ENCODE measurements at places on chromosomes 11 and 22.

GRCh38 chr22:20113551-20114310, 2.2 kb upstream of the RANBP1 start:
- DNase-seq = no peak

DNA sequence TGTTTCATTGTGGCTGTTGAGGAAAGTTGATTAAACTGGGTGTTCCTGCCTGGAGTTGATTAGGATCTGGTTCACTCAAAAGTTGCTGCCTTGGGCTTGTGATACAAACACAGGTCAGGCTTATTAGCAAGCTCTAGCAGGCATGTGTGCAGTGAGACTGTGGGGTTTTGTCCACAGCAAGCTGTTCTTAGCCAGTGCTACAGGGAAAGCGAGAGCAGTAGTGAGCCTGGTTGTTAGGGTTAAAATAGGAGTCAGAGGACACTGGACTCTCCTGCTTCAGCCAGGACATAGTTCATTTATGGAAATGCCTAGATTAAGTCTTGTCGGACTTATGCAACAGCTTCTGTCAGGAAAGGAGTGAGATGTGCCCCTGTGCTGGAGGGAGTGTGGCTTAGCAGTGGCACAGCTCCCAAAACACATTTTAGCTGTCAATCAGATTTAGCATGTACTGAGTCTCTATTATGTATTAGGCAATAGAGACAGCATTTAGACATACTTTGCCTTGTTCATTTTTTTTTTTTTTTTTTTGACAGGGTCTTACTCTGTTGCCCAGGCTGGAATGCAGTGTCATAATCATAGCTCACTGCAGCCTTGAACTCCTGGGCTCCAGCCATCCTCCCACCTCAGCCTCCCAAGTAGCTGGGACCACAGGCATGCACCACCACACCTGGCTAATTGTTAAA, 8.7 kb downstream of the SNRPD3 start:
- no peak for DNase-seq

DNA sequence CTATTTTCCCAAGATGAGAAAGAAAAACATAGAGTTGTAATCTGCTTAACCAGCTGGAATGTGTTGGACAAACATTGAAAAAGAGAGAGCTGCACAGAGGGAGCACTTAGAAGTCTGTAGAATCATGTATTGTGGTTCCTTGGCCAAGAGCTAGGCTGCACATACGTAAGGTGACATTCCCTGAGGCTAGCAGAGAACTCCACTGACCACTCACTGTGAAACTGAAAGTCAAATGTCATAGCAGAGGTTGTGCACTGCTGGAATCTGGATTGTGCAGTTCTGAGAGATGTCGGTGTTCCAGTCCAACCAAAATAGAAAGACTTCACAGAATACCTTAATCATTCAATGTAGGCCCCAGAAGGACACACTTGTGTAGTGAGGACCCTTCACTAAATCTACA, 772.8 kb upstream of the RAG2 start:
- DNase-seq = no peak

- no peak for DNase-seq
Measured at GRCh38 chr11:48036011-48036410, 55.7 kb downstream of the PTPRJ start.

GRCh38 chr11:47071791-47072261, 104.9 kb downstream of the ARFGAP2 start:
- no peak for DNase-seq

- no peak for DNase-seq
Measured at GRCh38 chr22:22893077-22893805, 5.6 kb downstream of the IGLL5 start.

- no peak for DNase-seq
Measured at GRCh38 chr11:35216962-35217678, 78.1 kb downstream of the CD44 start.

GRCh38 chr11:68441466-68442230, 18.9 kb upstream of the PPP6R3 start:
- no peak for DNase-seq

DNA sequence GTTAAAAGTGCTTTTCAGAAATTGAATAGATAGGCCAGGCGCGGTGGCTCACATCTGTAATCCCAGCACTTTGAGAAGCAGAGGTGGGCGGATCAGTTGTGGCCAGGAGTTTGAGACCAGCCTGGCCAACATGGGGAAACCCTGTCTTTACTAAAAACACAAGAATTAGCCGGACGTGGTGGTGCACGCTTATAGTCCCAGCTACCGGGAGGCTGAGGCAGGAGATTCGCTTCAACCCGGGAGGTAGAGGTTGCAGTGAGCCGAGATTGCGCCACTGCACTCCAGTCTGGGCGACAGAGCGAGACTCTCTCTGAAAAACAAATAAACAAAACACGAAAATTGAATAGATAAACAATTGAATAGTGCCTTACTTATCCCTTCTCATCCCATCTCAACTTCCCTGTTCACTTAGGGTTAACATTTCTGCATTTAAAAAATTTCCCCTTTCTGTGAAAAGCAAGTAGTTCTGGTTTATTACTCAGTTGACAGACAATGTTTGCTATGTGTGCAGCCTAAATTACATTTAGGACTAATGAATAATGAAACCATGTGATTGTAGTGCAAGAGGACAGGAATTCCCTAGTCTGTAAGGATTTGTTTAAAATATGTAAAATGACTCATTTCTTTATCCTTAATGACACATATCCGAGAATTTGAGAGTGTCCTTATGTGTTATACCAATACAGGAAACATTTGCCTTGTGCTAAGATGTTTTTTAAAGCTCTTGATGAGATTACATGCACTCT, 6.0 kb downstream of the RNF169 start:
- no peak for DNase-seq

- DNase-seq = no peak
Measured at GRCh38 chr22:37233751-37234631, 10.1 kb downstream of the RAC2 start.

GRCh38 chr11:82810326-82810725, 76.7 kb upstream of the FAM181B start:
- no peak for DNase-seq

GRCh38 chr11:95193541-95193940, 37.5 kb downstream of the SESN3 start:
- no peak for DNase-seq

- DNase-seq = no peak
Measured at GRCh38 chr11:57203882-57204480, 22.2 kb downstream of the LRRC55 start.

- no peak for DNase-seq
Measured at GRCh38 chr11:120117991-120118390, 19.9 kb downstream of the TRIM29 start.

DNA sequence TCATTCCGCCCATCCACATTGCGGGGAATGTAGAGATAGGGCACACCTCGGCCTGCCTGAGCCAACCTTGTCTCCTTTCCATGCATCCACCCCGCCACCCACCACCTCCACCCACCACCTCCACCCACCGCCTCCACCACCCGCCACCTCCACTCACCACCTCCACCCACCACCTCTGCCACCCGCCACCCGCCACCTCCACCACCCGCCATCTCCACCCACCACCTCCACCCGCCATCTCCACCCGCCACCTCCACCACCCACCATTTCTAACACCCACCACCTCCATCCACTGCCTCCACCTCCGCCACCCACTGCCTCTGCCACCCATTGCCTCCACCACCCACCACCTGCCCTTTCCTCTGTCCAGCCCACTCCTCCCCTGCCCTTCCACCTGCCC, 78.4 kb downstream of the IGLL1 start:
- DNase-seq = no peak

- DNase-seq = no peak
Measured at GRCh38 chr11:1027483-1028290, 8.8 kb downstream of the MUC6 start.

DNA sequence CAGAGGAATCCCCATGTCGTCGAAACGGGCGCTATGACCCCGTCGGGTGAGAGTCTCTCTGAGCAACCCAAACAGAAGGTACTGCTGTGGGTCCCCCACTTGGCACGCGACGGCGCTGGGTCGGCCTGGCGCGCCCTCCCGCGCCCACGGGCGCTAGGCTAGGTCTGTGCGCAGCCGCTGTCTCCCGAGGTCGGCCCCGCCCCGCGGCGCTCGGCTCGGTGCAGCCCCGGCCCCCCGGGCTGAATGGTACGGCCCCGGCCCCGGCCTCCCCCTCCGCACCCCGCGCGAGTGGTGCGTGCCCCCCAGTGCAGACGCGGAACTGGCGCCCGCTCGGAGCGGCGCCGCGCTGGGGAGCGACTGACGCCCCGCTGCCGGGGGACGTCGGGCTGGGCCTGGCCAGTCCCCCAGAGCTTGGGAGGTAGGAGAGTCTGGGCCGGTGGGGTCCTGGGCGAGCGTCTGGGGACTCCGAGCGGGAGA, at the start of gene MADD:
Gene MADD, plus strand, starts transcription at position 305 of the 477 bp plus-strand sequence.
- DNase-seq = peak; percentile 90

DNA sequence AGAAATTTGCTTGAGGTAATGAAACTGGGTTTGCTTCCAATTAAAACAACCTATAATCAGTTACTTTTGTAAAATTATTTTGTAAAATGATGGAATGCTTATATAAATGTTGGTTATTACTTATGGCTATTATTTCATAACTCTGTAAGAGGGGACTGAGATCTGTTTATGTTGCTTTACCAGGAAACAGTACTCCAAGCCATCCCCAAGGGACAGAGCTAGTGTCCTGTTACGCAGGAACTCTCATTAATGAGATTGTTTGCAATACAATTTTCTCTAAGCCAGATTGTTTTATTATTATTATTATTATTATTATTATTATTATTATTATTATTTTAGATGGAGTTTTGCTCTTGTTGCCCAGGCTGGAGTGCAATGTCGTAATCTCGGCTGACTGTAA, 2.3 kb upstream of the NOX4 start:
- DNase-seq = no peak

GRCh38 chr11:69797156-69797555, 22.0 kb upstream of the FGF4 start:
- no peak for DNase-seq

- no peak for DNase-seq
Measured at GRCh38 chr11:78768345-78768744, 193.7 kb upstream of the NARS2 start.

DNA sequence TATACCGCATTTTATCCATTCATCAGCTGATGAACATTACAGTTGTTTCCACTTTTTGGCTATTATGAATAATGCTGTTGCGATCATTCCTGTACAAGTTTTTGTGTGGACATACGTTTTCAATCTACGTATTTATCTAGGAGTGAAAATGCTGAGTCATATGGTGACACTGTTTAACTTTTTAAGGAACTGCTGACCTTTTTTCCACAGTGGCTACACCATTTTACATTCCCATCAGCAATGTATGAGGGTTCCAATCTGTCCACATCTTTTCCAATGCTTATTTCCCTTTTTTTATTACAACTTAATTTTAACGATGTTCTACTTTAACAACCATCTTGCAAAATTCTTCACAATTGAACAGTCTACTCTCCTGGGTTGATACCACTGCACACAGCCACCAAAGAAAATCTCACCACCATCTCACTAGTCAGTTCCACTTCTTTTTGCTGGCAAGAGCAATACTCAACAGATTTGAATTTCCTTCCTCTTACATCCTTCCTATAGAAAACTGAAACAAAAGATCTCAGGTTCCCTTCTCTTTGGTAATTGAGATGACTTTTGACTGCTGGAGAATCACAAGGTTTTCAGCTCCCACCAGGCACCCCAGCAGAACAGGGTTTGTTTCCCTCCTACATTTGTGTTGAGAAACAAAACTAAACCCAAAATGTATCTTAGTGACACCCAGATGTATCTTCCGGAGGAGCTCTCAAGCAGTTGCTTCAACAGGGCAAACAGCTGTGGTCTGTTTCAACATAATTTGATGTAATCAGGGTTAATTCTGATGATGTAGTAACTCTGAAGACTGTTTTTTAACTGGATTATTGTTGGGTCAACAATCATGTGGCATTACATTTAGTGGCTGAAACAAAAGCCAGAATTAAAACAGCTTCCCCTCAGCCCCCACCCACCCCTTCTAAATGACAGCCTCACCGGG, 7.0 kb upstream of the GAB2 start:
- DNase-seq = no peak

GRCh38 chr11:96221244-96222070, 121.5 kb downstream of the MAML2 start:
- no peak for DNase-seq

DNA sequence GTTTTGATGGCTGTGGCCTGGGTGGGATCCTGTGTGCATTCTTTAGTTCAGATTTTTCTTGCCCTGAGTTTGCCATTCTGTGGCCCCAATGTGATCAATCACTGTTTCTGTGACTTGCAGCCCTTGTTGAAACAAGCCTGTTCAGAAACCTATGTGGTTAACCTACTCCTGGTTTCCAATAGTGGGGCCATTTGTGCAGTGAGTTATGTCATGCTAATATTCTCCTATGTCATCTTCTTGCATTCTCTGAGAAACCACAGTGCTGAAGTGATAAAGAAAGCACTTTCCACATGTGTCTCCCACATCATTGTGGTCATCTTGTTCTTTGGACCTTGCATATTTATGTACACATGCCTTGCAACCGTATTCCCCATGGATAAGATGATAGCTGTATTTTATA, 620 bp downstream of the OR4C16 start:
- DNase-seq = no peak

GRCh38 chr11:124041254-124041653, at the start of gene OR10G7:
TSS of gene OR10G7 (minus strand) at chr11:124041325. CDS start at chr11:124039001, 2,324 bp downstream.
- DNase-seq = no peak

DNA sequence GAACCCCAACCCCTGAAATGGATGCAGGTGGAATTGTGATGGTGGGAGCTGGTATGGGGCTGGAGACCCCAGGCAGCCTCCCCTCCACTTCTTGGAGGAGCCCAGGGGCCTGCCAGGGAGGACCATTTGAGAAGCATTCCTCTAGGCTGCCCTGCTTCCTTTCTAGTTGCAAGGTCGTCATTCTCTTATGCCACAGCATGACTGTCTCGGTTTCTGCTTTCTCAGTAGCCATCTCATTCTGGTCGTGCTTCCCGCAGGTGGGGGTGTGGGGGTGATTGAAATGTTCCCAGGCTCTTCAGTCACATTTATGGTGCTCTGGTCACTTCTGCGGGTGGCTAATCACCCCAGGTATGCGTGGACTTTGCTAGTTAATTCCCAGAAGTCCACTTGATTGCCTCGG, 223.7 kb upstream of the TBCEL start:
- no peak for DNase-seq

DNA sequence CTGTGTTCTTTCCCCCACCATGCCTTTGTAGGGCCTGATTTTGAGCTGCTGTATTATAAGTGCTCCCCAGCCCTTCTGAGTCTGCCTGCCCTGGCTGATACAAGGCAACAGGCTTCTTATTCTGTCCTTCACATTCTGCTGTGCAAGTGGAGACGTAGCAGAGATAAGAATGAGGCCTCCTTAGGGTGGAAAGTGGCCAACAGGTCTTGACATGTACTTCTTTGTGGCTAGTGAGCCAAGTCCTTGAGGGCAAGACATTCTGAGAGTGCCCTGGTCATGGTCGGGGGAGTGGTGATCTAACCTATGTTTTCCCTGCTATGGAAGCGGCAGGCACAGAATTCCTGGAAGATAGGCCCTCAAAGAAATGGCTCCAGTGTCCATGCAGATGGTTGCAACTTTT, 235.7 kb upstream of the CADM1 start:
- DNase-seq = no peak

- DNase-seq = no peak
Measured at GRCh38 chr11:10397226-10397987, 57.7 kb upstream of the AMPD3 start.

DNA sequence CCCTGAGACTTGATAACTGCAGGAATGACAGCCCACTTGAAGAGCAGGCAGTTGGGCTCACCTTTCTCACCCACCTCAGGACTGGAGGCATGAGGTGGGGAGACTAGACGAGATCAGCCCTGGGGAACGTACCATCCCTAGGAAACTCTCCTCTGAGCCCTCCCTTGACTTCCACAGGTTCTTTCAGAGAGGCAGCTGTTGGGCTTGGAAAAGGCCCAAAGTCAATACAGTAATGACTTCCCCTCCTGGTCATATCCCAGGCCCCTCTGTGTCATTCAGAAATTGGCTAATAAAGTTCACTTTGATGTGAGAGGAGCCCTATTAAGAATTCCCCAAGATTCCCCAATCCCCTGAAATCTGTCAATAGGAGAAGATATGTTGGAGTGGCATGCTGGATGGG, 5.8 kb upstream of the NECTIN1 start:
- DNase-seq = no peak

Data from stimulated activated CD4-positive, alpha-beta T cell treated with anti-CD3 and anti-CD28 coated beads, Interleukin-15, amount 100 ng/mL, for 1 hour (primary cell).